GM12865 (cell line): ENCODE measurements at places on chromosomes 11 and 22.

DNA sequence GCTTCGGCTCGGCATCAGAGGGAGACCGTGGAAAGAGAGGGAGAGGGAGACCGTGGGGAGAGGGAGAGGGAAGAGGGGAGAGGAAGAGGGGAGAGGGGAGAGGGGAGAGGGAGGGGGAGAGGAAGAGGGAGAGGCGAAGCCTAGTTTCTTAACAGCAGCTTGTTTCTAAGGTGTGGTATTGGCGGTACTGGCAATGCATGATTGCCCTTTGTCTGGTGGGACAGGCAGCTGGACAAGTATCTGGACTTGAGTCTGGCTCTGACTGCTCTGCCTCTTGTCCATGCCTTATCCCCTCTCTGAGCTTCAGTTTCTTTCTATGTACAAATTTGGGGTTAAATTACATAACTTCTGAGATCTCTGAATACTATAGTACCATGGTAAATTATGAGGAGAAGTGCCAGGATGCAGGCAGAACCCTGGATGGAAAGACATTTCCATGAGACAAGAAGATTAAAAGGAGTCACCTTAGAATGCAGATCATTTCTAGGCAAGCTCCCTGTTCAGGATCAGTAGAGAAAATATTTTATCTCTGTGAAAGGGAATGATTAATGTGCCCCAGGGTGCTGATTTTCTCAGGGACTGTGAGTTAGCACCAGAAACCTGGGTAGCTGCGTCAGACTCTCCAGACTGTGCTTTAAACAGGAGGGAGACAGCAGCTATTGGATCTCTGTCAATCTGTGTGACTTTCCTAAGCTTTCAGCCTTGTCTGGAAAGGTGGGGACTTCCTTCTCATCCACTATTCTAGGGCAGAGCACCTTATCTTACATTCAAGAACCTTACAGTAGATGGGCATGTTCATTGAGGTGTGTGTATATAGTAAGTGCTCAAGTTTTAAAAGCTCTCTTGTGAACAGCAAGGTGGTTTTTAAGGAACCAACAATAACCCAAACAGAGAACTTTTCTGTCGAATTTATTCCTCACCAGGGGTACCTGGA is 31.9 kb upstream of the CCDC90B start:
- no peak for DNase-seq

DNA sequence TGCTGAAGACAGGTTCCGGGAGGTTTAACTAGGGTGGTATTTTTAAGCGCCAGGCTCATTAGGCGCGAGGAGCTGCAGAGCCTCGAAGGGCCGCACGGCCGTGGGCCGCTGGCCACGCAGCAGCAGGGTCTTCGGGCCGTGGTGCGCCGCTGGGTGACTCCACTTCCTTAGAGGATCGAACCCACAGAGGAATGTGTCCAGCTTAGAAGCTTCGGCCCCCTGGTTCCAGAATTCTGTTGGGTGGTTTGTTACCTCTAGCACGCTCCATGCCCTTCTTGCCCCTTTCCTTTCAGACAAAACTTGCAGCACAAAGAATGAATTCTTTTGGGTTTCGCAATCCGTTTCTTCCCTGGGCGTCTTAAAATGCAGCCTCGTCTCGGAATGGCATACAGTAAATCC is 773 bp upstream of the PATL1 start:
- no peak for DNase-seq

DNA sequence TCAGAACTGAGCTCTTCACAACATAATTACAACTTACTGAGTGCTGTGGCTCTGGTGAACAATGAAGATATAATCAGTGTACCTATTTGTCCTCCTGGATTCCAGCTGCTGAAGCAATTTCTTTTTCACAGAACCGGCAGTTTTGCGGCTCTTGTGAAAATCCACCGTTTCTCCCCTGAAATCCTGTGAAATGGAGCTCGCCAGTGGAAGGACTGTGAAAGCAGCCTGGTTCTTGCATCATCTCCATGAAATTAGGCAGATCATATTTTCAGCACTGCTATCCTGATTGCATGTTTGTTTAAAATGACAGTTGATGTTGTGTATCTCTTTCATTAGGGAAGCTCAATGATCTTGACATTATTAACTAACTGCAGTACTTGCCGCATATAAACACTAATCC is 120.2 kb upstream of the SNX19 start:
- no peak for DNase-seq

DNA sequence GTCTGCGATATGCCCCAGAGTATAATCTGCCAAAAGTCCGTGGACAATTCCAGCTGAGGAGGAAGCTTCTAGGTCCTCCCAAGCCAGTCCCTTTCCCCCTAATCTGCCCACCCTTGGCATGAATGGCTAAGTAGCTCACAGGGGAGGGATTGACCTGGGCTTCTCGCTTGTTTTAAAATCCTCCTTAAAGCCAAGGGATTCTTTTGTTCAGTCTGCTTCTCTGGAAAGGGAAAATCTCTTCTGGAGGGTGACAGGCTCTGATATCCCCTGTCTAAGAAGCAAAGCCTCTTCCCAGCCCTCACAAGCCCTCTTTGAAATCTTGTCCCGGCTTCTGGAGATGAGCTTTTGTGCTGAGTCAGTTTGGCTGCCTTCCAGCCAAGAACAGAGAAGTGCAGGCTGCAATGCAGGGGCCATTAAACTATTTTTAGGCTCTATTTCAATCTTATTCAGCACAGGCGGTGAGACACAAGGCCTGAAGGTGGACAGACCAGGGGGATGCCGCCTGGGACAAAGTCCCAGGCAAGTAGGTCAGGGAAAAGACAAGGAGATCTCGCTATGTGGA is 23.9 kb downstream of the NEFH start:
- no peak for DNase-seq

GRCh38 chr11:44398266-44399030 is 88.5 kb upstream of the ALX4 start:
- DNase-seq: no peak

- peak; percentile 32 for DNase-seq
Observed at GRCh38 chr11:107598225-107599139, 7.5 kb downstream of the ELMOD1 start.

DNA sequence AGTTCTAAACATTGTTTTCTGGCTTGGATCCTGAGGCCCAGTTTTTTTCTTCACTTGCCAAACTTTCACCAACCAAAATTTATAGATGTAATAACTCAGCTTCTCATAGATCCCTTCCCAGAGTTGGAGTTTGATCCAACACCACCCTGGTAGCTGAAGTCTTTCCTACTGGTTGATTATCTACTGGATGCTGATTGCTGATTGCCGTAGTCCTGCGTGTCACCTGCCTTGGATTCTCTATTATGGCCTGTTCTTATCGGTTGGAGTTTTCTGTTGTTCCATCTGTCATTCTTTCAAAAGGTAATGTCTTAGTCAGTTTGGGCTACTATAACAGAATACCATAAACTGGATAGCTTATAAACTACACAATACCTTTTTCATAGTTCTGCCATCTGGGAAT is 17.3 kb upstream of the OR6X1 start:
- no peak for DNase-seq

DNA sequence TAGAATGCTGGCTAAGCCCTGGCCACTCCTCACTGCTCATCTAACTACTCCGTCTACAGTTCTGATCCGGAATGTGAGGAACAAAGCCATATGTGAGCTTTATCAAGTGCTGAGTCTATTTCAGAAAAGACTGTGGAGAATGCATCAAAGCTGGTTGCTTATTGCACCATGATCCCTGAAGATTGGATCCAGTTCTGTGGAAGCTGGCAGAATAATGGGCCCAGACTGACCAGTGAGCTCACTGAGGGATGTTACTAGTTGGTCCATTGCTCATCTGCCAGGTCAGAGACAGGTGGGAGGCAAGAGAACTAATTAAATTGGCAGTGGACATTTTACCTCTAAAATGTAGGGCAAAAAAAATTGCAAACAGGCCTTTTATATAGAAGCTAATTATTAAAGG is 681.3 kb downstream of the NTM start:
- DNase-seq: no peak

DNA sequence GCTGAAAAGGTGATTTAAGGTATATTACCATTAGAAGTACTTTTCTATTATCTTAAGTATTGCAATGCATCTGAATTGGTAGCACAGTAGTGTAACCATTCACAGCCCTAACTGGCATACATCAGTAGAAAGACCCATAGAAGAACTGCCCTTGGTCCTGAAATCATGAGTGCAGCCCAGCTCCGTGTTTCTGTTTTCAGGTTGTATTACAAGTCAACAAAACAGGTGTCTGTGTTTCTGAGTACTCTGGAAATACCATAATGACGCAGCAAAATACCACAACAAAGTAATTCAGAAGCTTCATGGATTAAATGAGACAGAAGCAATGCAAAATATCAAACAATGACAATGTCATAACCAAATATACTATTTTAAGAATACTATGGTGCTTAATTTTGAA is 226.3 kb downstream of the OPCML start:
- peak; percentile 12 for DNase-seq

DNA sequence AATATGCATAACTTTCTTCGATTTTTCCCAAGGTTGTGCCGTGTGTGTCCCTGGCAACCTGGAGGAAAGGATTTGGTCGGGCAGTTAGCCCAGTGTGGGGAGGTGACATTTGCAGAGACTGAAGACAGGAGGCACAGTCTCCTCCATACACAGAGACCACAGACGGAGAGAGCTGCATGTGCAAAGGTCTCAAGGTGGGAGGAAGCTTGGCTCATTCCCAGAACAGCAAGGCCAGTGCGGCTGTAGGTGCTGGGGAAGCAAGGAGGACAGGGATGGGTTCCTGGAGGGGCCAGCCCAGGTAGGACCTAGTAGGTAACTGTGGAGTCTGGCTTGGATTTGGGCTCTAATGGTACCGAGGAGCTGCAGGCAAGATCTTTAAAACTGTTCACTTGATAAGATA is 20.7 kb upstream of the CPT1A start:
- DNase-seq: no peak

GRCh38 chr11:2467695-2468055 is 22.9 kb downstream of the KCNQ1 start:
- no peak for DNase-seq

DNA sequence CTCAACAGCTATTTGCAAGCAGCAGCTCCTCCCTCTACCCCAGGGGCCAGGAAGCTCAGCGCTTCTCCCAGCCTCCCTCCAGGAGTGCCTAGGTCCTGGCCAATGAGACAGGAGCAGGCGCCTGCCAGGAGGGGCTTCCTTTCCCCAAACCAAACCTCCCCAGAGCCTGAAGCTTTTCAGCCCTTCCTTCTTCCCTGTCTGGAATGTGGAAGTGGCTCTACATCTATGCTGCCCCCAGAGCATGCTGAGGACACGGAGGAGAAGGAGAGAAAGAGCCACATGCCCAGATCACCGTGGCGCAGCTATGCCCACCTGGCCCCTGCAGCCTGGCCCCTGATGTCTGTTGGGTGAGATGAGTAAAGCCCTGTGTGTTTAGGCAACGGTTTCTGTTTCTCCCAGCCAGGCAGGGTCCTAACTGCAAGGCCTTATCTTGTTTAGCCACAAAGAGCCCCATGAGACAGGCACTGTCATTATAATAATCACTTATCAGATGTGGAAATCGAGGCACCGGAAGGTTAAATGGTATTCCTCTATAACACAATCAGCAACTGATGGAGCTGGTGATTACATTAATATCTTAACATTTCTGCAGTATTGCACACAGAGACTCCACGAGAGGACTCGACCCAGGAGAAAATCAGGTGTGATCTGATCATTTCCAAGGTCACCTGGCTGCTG is 315.8 kb downstream of the CTTN start:
- DNase-seq: no peak

DNA sequence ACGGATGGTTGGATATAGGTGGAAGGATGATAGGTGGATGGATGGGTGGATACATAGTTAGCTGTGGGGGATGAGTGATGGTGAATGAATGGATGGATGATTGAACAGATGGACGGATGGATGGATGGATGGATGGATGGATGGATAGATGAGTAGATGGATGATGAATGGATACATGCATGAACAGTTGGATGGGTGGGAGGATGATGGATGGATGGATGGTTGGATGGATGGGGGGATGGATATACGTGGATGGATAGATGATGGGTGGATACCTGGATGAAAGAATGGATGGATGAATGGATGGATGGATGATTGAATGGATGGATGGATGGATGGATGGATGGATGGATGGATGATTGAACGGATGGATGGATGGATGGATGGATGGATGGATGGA is 68.4 kb upstream of the PRR5 start:
- DNase-seq: no peak

DNA sequence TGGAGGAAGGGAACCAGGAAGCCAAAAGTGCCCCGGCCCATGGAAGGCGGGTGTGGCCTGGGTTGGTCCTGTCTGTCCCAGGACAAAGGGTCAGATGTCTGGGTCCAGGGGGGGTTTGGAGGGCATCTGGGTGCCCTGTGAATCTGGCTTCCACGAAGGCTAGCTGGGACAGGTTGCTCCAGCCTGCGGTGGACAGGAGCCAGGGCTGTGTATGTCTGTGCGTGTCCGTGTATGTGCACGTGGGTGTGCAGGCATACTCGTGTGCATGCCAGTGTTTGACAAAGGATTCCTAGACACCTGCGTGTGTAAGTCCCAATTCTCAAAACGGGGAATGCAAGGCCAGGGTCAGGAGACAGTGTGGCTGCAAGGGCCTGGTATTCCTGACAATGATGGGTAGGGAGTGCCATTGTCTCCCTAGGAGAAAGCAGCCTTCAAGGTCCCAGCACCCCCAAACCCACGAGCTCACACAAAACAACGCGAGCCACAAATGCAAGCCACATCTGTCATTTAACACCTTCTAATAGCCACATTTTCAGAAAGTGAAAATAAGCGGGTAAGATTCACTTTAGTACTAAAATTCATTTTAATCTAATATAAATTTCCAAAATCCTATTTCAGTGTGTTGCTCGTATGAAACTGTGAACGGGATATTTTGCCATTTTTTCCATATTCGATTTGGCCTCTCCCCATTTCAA is 78.4 kb upstream of the WNT7B start:
- no peak for DNase-seq

- no peak for DNase-seq
Observed at GRCh38 chr22:32905400-32905799, 103.9 kb downstream of the TIMP3 start.
